ENCODE measurements at places on chromosomes 2 and 18. TPM values are rescaled to one million over a fixed set of nuclear protein-coding genes. Genes with fewer than 3 reads are reported as not detected.

The GPR45 gene
- total RNA-seq = not detected

DNA sequence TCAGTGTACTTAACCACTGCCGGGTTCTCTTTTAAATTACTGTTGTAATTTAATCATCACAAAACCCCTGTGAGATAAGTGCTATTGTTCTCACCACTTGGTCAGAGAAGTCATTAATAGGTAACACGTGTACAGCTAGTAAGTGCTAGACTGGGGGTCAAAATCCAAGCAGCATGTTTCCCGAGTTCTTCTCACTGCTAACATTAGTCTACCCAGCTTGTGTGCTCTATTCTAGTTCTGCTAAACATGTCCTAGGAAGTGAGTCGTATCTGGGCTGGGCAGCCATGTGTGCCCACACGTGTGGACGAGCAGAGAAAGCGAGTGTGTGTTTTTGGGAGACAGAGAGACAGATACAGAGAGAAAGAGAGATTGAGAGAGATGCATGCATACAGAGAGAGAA, 94.1 kb downstream of the BIN1 start:
- no peaks in the 10 kb centered on the region for H3K36me3 ChIP-seq
- no peaks in the 10 kb centered on the region for H3K4me1 ChIP-seq
- no peak for DNase-seq

- no peaks in the 10 kb centered on the region for H3K4me1 ChIP-seq
- no peaks in the 10 kb centered on the region for H3K27me3 ChIP-seq
- H3K36me3 ChIP-seq = no peaks in the 10 kb centered on the region
Measured at GRCh38 chr2:66966631-66967030, 430.5 kb upstream of the ETAA1 start.

The CTAGE1 gene
- not detected for total RNA-seq

The RGPD3 gene
- 0.05 TPM for total RNA-seq

DNA sequence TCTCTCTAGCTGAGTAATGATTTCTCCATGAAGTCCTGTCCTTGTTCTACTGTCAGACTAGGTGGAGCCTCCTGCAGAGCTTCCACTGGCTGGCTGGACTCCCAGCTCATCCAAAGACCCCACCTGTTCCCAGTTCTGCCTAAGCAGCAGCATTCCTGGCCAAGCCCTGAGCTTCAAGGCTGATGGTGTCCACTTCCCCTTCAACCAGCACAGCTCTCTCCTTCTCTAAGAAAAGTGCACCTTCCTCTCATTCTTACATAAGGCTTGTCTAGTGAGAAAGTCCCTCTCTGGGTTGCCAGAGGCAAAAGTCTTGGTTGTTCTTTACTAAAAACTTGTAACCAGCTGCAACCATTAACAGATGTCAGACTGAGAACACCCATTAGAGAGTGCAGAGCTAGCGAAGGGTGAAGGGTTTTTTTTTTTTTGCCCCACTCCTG, 58.9 kb downstream of the CXCR4 start:
- H3K36me3 ChIP-seq = no peaks in the 10 kb centered on the region
- H3K4me3 ChIP-seq = no peak overlapping the region
- no peaks in the 10 kb centered on the region for H3K27me3 ChIP-seq
- no peak for DNase-seq
- H3K4me1 ChIP-seq = no peaks in the 10 kb centered on the region

DNA sequence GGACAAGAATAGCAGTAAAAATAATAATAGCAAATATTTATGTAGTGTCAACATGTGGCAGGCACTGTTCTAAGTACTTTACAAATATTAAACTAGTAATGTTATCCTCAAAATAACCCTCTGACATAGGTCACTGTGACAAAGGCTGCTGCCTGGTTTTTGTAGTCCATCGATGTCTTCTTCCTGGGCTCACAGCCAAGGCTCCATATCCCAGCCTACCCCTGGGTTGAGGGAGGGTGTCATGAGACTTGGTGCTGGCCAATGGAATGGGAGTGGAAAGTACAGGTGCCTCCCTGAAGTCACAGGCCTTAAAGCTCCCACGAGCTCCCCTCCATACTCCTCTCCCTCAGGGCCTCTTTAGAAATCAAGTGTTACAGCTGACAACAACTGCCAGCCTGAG, 159.3 kb downstream of the CYRIA start:
- H3K27me3 ChIP-seq = peaks cover 23% of the 10 kb centered on the region
- H3K27ac ChIP-seq = no peak overlapping the region
- H3K36me3 ChIP-seq = no peaks in the 10 kb centered on the region
- no peak for DNase-seq
- no peaks in the 10 kb centered on the region for H3K4me1 ChIP-seq

The PRADC1 gene
- 36.2 TPM for total RNA-seq

Data from colonic mucosa (tissue), 4 donors.